ENCODE measurements at places on chromosomes 6 and 20. TPM values are rescaled to one million over a fixed set of nuclear protein-coding genes. Genes with fewer than 3 reads are reported as not detected.

GRCh38 chr20:48056218-48056617 is 270.9 kb upstream of the SULF2 start:
- DNase-seq: no peak
- H3K4me3 ChIP-seq: no peak overlapping the region
- H3K27ac ChIP-seq: no peak overlapping the region
- no peaks in the 10 kb centered on the region for H3K4me1 ChIP-seq
- no peaks in the 10 kb centered on the region for H3K36me3 ChIP-seq

DNA sequence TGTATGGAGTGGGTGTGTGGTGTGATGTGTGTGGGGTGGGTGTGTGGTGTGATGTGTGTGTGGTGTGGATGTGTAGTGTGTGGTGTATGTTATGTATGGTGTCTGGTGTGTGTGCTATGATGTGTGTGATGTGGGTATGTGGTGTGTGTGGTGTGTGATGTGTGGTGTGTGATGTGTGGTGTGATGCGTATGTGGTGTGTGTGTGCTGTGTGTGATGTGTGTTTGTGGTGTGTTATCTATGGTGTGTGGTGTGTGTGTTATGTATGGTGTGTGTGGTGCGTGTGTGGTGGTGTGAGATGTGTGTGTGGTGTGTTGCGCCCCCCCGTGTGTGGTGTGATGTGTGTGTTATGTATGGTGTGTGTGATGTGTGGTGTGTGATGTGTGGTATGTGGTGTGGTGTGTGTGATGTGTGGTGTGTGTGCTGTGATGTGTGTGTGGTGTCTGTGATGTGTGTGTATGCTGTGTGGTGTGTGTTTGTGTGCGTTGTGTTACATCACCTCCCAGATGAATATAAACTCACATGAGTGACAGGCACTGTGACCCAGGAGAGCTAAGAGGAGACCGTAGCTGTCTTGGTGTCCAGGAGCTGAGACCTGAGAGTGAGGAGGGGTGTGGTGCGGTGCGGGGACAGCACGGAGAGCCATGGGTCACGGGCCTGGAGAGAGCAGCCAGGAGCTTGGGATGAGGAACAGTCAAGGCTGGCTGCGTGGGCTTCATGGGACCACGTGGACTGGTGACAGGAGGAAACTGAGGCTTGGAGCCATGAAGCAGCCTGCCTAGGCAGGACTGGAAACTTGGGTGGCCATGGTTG is 8.8 kb downstream of the DLGAP4 start:
- H3K4me1 ChIP-seq: no peaks in the 10 kb centered on the region
- H3K4me3 ChIP-seq: no peak overlapping the region
- H3K27ac ChIP-seq: no peak overlapping the region
- H3K27me3 ChIP-seq: no peaks in the 10 kb centered on the region
- H3K36me3 ChIP-seq: no peaks in the 10 kb centered on the region
- no peak for DNase-seq

The HTR1B gene
- 12.0 TPM for total RNA-seq

The CENPQ gene
- total RNA-seq: not detected

The LRRN4 gene
- total RNA-seq: not detected
